Stimulated activated CD4-positive, alpha-beta T cell treated with anti-CD3 and anti-CD28 coated beads, Interleukin-1b, Interleukin-23, amount 100 ng/mL, for 1 hour (primary cell): ENCODE measurements at places on chromosomes 1 and 21.

- DNase-seq = no peak
Observed at GRCh38 chr1:162892906-162893611, 32.1 kb upstream of the CCDC190 start.

DNA sequence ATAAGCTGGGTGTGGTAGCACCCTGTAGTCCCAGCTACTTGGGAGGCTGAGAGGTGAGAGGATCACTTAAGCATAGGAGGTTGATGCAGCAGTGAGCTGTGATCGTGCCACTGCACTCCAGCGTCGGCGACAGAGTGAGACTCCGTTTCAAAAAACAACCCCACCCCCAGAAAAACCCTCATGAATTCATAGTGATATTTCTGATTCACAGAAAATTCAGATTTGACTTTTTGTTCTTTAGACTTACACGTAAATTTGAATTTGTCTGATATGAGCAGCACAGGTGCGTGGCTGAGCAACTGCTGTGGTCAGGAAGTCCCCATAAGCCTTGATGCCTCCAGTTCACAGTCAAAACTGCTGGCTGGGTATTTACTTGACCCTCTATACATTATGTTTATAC lies 10.0 kb upstream of the MORC3 start:
- DNase-seq = no peak

- DNase-seq = no peak
Observed at GRCh38 chr1:198970916-198971315, 332.1 kb downstream of the PTPRC start.

GRCh38 chr1:28507247-28507645 lies 1.4 kb downstream of the RCC1 start:
- no peak for DNase-seq

GRCh38 chr1:50985094-50985493 lies 15.0 kb downstream of the CDKN2C start:
- no peak for DNase-seq

GRCh38 chr1:39387452-39387851 lies 104.0 kb upstream of the BMP8A start:
- DNase-seq = no peak

DNA sequence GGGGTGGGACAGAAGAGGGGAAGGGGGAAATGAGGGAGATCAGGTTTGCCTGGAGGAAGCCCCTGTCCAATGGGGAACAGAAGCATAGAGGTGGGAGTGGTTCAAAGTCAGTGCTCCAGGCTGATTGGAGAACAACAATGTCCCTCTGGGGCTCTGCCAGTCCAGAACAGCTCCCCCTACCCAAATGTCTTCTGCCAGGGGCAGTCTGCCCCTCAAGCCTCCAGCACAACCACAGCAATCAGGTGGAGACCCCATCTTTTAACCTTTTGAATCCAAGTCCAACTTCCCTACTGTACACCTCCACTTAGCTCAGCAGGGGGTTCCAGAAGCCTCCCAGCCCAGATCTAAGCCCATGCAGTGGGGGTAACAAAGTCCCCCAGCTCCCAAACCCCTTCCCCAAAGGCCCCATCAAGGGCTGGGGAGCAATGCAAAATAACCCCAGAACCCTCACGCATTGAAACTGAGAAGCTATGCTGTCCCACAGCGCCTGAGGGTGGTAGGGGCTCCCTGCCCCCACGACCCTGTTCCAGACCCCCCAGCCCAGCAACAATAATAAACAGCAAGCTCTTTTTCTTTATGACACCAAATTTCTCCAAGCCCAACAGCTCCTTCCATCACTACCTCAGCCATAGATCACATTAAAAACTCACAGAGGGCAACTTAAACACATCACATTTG lies 3.3 kb downstream of the AHDC1 start:
- DNase-seq = no peak

- DNase-seq = no peak
Observed at GRCh38 chr1:9108056-9108665, 20.7 kb downstream of the GPR157 start.

DNA sequence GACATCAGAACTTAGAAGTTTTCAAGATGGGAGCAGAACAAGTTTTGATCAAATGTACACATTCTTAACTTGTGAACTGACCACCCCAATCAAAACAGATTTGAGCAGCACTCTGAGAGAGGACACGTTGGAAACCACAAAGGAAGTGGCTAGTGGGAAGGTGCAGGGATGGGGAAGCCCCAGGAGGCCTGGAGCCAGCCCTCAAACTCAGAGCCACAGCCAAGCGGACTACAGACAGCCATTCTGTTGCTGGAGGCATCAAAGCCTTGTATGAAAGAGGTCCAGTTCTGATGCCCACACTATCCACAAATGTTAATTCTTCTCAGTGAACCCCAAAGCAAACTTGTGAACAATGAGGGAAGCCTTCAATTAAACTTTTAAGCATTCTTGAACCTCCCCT lies 143.6 kb upstream of the RAB4A start:
- DNase-seq = no peak
